ENCODE measurements at places on chromosomes 5 and 9. TPM values are rescaled to one million over a fixed set of nuclear protein-coding genes. Genes with fewer than 3 reads are reported as not detected.

DNA sequence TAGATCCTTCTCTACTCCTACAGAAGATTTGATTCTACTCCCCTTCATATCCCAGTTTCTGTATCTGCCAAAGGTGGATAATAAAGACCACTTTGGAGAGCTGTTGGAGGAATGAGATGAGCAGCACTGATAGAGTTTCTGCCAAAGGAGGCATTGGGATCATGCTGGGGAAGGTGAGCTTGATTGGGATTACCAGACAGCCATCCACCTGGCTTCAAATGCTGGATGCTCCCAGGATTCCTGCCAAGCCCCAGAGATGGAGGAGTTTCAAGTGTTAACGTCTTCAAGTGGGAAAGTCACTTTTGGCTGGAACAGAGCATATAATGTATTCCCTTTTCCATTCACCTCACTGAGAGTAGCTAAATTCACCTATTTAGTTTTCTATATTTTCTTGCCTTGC is 348.4 kb downstream of the TRIM32 start:
- no peak for DNase-seq

DNA sequence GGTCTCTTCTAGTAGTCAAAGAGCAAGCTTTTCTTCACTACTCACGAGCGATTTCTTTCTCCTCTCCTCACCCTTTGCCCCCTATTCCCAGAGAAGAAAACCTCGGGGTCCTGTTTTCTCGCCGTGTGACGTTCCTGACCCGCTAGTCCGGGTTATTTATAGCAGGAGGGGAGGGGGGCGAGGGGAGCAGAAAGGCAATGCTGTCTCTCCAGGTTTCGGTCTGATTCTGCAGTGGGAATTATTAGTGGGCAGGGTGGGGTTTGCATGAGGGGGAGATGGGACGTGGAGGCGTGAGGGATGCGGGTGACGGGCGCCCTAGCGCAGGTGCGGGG is 847 bp upstream of the GABRB2 start:
- no peak for DNase-seq

The AQP7 gene
- total RNA-seq = not detected

DNA sequence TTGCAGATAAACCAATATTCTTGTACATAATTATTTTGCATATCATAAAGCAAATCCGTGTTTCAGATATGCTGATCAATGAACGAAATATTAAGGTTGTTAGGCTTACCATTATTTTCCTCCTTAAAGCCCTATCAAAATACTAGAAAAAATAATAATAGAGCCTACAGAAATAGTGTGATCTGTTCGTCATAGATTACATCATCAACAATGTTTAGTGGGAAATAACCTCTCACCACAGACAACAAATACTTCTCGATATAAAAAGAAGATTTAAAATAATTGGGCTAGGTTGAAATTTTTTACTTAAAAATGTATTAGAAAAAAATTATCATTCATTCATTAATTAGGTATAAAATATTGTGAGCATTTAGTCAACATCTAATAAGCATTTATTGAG is 71.0 kb upstream of the ADCY2 start:
- DNase-seq = no peak

DNA sequence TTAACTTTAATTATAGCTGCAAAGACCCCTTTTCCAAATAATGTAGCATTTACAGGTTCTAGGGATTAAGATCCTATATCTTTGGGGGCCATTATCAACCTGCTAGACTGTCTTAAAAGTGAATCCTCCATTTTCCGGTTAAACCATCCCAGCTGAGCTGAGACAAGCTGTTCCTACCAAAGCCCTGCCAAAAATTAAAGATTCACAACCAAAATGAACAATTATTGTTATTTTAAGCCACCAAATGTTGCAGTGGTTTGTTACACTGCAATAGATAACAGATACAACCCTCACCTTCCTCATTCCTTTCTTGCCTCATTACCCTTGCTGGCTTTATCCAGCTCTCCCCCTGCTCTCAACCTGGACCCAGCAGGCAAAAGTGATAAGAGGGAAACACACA is 343.4 kb downstream of the CDK5RAP2 start:
- DNase-seq = no peak

The TAF11L13 gene
- not detected for total RNA-seq

DNA sequence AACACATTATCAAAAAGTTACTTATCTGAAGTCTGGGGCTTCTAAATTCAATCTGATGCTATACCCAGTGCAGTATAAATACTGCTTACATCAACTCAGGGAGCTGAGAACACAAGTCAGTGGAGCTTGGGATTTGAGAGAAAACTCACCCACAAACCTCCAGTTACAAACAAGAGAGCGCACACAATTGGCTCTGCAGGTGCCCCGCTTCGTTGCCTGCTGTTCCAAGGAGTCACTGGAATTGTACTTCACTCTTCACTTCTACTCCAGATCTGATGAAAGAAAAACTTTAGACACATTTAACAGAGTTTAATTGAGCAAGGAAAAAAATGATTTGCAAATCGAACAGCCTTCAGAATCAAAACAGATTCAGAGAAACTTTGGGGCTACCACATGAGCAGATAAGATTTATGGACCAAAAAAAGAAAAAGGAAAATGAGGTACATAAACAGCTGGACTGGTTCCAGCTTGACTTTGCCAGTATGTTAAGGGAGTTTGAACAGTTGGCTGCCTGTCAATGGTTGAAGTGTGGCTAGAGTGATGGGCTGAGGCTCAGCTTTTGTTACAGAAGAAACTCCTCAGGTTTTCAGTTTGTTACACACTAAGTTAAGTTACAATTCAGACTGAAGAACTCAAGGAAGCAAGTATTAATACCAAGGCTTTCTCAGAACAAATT is 156.6 kb downstream of the AOPEP start:
- DNase-seq = no peak

The DPP7 gene
- total RNA-seq = 118 TPM

The EGFLAM gene
- total RNA-seq = not detected

The SAPCD2 gene
- 3.4 TPM for total RNA-seq

DNA sequence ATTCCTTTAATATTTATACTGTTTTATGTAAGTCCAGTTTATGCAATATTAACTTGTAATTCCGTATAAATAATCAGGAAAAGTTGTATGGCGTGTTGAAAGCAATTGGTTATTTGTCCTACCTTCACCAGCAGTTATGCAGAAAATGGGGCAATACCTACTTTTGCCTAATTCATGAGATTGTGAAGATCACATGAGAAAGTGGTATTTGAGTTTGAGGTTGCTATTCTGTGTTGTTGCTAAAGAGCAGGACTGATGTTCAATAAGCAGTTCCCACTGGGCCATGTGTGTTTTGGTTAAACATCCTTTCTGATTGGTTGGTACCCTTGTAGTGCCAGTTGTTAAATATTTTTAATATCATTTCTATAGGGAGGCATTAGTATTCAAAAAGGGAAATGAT is 3.2 kb downstream of the TGFBR1 start:
- no peak for DNase-seq

The TERT gene
- not detected for total RNA-seq

- DNase-seq = no peak
Observed at GRCh38 chr5:138709202-138709601, 44.0 kb upstream of the CTNNA1 start.

GRCh38 chr9:122403381-122404000 is 32.7 kb downstream of the PTGS1 start:
- DNase-seq = no peak

DNA sequence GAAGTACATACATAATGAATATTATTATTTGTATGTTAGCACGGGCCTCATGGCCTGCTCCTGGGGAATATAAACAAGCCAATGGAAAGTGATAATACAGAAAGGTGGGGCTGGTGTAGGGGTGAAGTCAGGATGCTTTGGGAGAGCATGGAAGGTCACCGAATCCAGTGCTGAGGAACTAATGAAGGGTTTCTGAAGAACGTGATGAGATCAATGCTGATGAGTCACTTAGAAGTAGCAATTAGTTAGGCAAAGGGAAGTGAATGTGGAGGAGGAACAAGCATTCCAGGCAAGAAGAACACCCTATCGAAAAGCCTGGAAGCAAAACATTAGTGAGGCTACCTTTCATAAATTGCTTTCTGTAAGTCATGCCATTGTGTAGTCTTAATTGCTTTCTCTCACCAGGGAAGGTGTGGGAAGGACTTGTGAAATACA is 2.1 kb downstream of the ANXA1 start:
- no peak for DNase-seq

The LHFPL2 gene
- total RNA-seq = 110 TPM

- no peak for DNase-seq
Observed at GRCh38 chr9:27086818-27087680, 22.0 kb upstream of the TEK start.

DNA sequence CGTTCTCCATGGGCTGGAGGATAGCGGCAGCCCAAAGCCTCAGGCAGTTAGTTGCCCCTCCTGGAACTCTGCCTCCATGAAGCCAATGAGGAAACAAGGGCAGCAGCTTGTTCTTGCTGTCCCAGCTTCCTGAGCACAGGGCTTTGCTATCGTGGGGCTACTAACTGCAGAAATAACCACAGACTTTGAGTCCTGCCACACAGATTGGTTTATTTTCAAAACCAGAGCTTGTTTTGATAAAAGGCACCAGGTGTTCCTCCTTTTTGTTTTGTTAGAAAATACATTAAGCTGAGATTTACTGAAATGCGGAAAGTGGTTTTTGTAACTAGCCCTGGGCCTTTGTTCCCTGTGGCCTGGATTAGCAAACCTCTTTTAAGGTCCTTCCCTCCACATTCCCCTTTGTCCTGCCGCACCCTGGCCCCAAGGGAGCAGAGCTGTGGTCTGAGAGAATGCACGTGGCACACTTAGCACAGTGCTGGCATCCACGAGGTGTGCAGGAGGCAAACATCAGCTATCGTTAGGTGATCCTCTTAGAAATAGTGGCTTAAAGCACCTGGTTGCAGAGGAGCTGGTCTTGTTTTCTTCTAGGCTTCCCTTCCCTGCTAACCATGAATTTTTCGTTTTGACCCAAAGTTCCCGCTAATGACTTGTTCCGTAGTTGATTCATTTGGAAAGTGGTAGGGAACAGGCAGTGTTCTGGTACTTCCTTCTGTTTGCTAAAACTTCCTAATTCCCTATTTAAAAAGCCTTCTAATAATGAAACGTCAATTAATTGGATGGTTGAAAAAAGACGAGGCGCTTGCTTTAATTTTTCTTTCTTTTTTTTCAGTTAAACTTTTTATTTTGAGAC is 21.5 kb downstream of the MVB12B start:
- DNase-seq = no peak

GRCh38 chr5:68180121-68181038 is 35.2 kb upstream of the PIK3R1 start:
- no peak for DNase-seq

The PRR16 gene
- total RNA-seq = 18.3 TPM

The PHF24 gene
- not detected for total RNA-seq

- DNase-seq = no peak
Observed at GRCh38 chr9:112224401-112225289, 49.5 kb upstream of the SUSD1 start.

DNA sequence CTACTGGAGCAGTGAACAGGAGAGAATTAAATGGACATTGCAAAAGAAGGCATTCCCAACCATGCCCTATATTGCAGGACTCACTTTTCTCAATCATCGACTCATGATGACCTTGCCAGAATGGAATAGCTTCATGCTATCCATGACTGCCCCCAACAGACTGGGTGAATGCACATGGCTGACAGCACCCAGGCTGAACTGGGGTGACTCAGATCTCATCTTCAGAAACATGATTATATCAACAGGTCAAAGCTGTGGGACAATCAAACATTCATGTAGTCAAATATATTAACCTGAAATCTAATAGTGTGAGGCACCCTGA is 34.7 kb upstream of the MIER3 start:
- DNase-seq = no peak

GRCh38 chr5:60248901-60249300 is 355.4 kb upstream of the PDE4D start:
- DNase-seq = no peak

The RNF180 gene
- 5.3 TPM for total RNA-seq

The CTNND2 gene
- total RNA-seq = 2.5 TPM

DNA sequence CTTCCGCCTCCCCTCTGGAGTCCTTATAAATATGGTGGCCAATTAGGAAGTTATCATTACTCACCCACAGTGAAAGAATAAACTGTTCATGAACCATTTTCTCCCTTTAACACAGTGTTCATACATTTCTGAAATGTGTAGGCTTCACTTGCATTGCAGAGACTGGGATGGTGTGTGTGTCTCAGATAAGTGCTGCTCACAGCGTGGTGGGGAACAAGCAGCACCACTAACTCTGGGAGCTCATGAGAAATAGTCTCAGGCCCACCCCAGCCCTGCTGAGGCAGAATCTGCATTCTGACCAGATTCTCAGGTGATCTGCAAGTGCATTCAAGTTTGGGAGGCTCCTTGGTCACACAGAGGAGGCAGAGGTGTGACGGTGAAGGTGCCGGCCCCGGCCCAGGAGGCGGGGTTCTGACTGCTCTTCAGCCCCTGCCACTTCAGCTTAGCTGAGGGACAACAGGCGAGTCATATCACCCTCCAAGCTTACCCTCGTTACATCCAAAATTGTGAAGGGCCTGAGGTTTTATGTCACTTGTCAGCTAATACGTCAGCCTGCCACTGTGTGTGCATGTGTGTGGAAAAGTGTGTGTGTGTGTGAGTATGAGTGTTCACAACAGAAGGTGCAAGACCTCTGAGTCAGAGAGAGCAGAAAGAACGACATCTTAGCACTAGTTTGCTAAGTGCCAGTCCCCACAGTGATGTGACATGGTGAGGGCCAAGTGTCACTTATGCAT is 34.7 kb downstream of the DAP start:
- DNase-seq = no peak

DNA sequence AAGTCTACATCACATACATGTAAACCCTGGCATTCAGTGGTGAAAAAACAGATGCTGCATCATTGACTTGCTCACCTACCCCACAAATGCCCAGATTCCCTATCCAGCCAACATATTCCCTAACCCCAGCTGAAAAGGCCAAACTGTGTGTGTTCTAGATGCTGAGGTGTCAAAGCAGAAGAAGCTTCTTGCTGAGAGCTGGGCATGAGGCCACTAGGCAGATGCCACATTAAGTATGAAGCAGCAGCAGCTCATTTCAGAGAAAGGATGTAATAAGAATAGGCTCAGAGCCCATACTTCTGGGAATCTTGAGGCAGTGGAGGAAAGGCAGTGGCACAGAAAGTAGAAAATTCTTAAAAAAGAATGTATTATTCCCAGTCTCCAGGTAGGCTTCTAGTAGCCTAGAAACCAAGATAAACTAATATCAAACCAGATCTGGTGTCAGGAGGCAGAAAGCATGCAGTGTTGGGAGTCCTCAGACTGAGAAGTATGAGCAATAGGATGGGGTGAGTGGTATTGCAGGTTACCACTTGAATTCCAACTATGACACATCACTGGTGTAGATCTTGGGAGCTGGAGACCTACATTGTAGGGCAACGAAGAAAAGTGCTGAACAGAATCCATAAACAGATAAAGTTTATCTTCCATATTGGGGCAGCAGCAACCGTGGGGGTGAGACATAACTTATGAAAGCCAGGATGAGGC is 71.9 kb upstream of the GRHPR start:
- DNase-seq = no peak

The LRRC14B gene
- total RNA-seq = not detected

- no peak for DNase-seq
Observed at GRCh38 chr9:107024193-107024592, 161.2 kb downstream of the ZNF462 start.

The KCTD16 gene
- total RNA-seq = 0.37 TPM

The AK1 gene
- total RNA-seq = 65.8 TPM

All from osteocyte (in vitro differentiated cells).